Hypothalamus (tissue), 51 donors: ENCODE measurements at places on chromosomes 11 and 22.

DNA sequence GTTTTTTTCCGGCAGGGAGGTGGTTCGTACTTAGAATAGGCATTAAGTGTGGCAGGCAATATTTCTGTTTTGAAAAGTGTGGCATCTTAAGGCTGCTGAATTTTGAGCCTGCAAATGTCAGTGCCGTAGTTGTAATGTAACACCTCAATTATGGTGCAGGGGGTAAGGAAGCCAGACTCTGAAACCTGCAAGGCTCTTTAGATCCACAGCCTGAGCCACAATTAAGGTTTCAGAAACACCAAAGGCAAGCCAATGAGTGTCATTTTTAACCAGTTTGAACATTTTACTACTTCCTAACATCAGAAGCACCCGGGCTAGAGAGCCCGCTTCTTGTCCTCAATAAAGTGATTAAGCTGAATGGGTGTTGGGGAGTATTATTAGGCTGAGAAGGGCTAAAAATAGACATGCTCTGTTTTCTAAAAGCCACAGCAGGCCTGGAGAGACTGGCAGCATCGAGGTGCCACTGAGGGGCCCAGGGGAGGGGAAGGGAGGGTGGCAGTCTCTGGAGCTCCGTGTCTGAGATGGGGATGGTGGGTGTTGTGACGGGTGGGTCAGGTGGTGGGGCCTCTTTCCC, 113.4 kb downstream of the ZBTB16 start:
- no peak for DNase-seq

DNA sequence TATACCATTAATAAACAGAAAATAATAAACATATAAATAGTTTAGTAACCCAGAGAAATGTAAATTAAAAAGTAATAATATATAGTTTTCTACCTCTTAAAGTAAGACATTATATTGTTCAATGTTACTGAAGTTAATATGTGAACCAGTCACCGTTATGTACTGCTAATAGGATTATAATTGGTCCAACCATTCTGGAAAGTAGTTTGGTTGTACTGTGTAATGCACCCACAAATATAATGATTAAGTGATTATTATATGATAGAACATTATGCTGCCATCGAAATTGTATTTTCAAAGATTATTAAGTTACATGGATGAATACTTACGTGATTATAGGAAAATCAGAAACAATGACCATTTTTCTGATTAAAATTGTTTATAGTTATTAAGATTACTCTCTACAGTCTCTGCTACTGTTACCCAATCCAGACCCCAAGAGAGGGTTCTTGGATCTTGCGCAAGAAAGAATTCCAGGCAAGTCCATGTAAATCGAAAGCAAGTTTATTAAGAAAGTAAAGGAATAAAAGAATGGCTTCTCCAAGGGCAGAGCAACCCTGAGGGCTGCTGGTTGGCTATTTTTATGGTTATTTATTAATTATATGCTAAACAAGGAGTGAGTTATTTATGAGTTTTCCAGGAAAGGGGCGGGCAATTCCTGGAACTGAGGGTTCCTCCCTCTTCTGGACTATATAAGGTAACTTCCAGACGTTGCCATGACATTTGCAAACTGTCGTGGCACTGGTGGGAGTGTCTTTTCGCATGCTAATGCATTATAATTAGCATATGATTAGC, 50.1 kb downstream of the ACER3 start:
- DNase-seq, result no peak

DNA sequence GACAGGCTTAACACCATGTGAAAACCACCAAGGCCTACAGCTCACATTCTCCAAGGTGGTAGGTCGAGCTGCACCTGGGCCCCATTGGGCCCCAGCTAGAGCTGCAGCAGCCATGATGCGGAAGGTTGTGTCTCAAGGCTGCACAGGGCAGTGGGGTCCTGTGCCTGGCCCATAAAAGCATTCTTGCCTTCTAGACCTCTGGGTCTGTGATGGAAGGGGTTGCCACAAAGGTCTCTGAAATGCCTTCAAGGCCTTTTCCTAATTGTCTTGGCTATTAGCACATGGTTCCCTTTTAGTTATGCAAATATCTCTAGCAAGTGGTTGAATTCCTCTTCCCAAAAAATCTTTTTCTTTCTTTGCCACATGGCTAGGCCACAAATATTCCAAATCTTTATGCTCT, 52.5 kb upstream of the C11orf58 start:
- no peak for DNase-seq

GRCh38 chr11:13667245-13667644, 1.2 kb upstream of the FAR1 start:
- no peak for DNase-seq

GRCh38 chr11:84990141-84990540, 637.0 kb downstream of the DLG2 start:
- no peak for DNase-seq

DNA sequence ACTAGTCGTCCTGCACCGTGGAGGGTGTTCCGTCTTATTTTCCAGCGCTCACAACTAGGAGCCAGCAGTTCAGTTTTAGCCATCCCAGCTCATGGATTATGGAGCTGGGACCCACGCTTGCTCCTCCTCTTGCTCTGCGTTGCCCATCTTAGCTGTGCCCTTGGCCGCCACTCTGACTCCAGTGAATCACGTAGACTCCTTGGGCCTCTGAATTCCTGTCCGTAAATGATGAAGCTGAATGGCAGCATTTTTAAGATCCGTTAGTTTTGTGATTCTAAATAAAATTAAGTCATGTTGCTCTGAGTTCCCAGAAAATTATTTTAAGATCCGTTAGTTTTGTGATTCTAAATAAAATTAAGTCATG, 23.8 kb downstream of the BCR start:
- DNase-seq, result no peak

DNA sequence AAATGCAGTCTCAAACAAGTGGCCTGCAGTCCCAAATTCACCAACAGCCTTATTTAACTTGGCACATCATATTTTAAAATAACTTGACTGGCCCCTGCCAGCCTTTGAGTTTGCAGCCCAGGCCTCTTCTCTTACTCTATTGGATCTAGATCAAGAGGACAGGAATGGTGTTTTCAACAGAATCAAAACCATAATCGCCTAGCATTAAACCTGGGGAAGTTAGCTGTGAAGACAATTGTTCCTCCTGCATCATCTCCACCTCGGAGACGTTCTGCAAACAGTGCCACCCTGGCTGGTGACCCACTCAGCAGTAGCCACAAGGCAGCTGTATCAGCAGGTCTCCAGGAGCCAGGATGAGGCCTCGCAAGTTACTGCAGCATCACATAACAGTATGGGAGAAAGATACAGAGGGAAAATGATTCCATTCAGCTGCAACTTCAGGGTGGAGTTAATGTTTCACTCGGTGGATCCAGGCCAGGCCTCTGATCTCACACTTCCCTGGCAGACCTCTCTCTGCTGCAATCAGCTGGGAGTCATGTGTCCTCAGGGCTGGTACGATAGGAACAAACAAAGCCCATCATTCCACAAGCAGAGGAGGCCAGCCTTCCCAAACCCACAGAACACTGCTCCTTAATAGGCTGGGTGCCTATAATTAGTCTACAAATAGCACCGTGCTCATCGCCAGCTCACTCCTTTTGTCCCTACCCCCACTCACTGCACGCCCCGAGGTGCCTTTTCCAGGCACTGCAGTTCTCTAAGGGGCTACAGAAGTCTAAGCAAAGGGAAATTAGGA, 18.6 kb upstream of the SCN2B start:
- DNase-seq, result no peak

DNA sequence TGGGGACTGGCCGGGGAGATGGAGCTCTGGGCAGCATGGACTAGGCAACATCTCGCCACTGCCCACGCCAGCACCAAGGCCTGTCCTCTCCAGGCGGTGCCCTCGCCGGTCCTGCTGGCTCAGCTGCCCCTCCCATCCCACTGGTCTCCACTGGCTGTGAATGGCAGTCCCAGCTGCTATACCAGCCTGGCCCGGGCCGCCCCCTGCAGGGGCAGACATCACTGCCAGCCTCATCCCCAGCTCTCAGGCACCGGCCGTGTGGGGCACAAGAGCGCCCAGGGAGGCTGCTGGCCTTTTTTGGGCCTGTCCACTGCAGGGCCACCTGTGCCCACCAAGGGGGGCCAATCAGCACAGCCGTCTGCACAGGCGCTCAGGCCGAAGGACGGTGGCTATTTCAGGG, 30.1 kb upstream of the H19 start:
- DNase-seq, result no peak

- no peak for DNase-seq
These were observed 815 bp upstream of the MS4A6A start for GRCh38 chr11:60183591-60184205.

DNA sequence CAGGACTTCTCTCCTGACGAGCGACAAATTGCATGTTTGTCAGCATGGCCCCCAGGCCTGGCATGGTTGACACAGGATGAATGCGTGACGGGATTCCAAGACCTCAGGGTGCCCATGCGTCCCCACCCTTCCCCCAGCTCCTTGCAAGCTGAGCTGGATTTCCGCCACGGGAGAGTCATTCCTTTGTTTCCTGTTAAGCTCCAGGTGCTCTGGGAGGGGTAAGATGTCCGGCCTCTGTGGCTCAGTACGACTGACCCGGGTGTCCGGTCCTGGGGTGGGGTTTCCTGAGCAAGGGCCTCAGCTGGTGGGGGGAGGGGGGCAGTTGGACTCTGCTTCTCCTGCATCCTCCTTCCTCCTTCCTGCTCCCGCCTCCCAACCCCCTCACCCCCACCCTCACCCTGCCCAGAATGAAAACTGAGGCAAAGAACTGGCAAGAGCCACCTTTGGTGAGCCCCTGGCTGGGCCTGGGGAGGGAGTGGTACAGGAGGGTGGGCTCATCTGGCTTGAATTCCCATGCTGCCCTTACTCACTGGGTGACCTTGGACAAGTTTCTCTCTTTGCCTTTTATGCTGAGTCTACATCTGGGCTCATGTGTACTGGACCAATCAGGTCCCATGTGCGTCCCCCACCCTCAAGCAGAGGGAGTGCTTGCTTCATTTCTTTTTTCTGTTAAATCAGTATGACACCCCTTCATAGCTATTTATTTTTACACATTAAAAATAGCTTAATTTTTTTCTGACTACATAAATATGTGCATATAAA, 2.5 kb downstream of the CDC42EP2 start:
- no peak for DNase-seq

- no peak for DNase-seq
These were observed 73.5 kb upstream of the WNT7B start for GRCh38 chr22:46050451-46050845.

DNA sequence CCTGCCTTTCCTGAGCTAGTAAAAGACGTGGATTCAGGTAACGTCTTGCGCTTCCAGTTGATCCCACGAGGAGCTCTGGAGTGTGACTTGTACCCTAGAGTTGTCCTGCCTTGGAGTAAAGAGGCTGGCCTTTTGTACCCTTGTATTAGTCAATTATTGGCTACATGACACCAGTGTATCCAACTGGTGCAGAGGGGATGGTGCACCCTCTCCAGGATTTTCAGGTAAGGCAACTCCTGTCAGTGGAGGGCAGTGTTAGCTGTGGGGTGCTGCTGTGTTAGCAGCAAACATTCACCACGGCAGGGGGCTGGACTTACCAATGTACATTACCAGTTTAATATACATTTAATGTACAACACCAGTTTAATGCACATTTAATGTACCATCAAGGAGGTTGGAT, 233.5 kb downstream of the MIAT start:
- DNase-seq, result no peak

DNA sequence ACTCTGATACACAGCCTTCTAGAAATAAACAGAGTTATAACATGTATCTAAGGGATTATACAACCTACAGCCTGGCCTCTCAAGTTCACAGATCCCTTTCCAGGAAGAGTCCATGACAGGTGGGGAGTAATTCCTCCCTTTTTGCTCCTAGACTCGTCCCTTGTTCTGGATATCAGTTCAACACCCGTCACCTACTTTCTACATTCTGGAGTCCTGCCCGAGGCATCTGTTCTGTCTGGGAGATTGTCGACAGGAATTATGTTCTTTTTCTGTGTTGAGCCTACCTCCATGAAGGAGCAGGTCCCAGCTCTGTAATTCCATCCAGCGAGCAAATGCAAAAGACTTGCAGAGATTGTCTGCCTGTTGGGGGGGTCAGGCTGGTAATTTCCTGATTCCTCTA, 224.6 kb upstream of the NTM start:
- DNase-seq, result no peak

GRCh38 chr11:114812733-114813132, 134.4 kb downstream of the NXPE2 start:
- no peak for DNase-seq

- DNase-seq, result no peak
These were observed 4.6 kb downstream of the MN1 start for GRCh38 chr22:27796829-27797519.

GRCh38 chr22:38684895-38685294, 3.1 kb downstream of the TOMM22 start:
- DNase-seq, result no peak

- DNase-seq, result no peak
These were observed 226.8 kb upstream of the CHORDC1 start for GRCh38 chr11:90449606-90450005.

DNA sequence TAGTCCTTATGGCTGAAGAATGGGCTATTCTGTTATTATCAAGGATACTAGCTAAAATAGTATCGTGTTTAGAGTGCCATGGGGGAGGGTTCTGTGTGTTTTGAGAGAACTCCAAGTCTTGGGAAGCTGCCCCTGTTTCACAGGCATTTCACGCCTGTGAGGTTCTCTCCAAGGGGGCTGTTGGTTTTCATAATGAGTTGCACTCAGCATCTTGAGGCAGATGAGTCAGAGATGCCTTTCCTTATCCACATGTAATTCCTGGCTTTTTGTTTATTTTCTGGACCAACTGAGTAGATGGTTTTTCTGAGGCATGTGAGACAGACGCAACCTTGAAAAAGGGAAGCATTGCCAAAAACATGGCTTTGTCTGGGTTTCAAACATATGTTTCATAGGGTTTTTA, 203.7 kb downstream of the ARHGAP42 start:
- peak; percentile 21 for DNase-seq

- DNase-seq, result no peak
These were observed 7.1 kb downstream of the SNU13 start for GRCh38 chr22:41681616-41682015.

DNA sequence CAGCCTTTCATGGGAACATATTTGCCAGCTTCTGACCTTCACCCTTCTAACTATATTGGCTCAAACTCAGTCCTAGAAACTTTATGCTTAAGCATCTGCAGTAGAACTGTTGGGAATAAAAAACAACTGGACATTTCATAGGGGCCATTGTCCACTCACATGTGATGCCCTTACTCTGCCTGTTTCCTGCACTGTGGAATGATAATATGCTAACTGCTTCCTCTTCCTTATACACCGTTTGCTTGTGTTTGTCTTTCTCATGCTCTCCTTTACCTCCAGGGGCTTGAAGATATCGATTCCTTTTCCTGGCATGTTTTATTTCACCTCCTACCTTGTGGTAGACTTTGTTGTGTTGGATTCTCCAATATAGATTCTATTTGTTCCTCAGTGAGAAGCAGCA, 333.0 kb upstream of the DDI1 start:
- no peak for DNase-seq

GRCh38 chr11:90753546-90753945, 530.7 kb upstream of the CHORDC1 start:
- DNase-seq, result no peak

- DNase-seq, result no peak
These were observed 40.0 kb upstream of the PRDM11 start for GRCh38 chr11:45106440-45106839.
